ENCODE measurements at places on chromosomes 6 and 20.

- no peak for DNase-seq
Measured at GRCh38 chr20:57317316-57317788, 12.3 kb upstream of the SPO11 start.

- no peak for DNase-seq
Measured at GRCh38 chr6:1735239-1735803, 125.6 kb downstream of the FOXC1 start.

DNA sequence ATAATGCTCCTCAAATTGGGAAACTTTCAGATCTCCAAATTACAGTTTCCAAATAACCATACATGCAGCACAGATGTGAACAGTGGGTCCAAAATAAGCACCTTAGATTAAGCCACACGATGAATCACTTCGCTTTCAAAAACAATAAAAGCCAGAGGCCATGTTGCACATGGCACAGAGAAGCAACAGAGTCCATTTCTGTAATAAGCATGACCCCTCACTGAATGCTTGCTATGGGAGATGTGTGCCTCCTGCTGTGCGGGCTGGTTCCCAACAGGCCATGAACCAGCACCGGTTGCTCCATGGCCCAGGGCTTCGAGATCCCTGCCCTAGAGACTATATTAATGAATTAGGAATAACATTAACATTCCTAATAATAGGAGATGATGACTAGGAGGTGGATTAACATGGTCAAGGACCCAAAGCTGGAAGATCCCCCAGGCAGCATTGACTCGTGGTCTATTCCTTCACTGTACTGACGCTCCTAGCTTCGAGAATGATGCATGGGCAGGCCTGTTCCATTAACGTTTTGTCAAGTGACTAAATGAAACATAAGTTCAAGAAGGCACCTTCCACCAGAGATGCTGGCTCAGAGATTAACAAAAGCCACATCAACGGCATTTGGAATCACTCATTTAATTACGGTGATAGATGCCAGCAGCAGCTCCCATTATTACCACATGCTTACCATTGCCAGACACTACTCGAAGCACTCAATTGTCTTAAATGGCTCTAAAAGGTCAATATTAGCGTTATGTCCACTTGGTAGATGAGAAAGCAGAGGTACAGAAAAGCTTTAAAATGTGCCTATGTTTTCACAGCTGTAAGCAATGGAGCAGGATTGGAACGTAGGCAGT, 470.6 kb upstream of the AGPAT4 start:
- peak; percentile 70 for DNase-seq

- DNase-seq: no peak
Measured at GRCh38 chr6:147423111-147423510, 85.4 kb upstream of the SAMD5 start.

DNA sequence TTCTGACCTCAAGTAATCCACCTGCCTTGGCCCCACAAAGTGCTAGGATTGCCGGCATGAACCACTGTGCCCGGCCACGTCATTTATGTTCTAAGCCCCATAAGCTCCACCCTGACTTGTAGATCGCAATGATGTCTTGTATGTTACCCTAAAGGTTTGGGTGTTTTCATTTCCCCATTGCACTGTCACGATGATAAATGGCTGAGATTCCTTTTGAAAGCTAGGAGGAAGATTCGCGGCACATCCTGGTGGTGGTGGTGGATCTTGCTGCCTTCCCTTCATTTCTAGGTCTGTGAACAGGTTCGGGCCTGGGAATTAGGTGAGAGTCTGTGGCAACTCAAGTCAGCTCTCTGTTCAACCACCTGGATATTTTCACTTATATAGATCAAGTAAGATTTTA, 28.3 kb downstream of the MUC22 start:
- no peak for DNase-seq

DNA sequence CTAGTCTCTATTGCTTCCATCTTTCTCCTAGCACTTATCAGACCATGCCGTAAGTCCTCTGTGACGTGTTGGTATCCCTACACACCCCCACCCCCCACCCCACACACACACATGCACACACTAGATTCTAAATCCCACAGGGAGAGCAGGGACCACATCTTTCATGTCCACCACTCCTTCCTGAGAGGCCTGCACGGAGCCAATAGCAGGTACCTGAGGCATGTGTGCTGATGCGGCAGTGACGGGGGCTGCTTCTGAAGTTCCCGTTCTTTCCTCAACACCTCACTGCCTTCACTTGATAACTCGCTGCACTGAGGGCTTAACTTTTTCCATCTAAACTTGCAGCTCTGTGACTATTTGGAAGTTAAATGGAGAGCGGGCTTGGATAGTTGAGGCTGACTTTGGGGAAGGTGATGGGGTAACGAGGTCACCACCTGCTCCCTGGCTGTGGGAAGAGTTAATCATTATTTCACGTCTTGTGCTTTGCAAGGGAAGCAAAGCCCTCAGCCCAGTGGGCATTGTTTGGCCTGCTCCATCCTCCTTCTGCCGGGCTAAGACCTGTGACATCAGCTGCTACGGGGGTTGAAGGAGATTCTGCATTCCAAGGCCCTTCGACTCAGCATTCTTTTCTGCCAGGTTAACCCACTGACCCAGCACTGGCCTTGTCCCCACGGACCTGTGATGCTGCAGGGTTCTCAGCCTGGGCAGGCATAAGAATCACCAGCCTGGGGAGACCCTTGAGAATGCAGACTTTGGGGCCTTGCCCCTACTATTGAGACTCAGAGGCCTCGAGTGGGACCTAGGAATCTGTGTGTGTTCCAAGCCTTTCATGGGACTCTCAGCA, 187.8 kb downstream of the ANKRD60 start:
- DNase-seq: peak; percentile 58

GRCh38 chr20:48448666-48449600, 378.9 kb downstream of the PREX1 start:
- DNase-seq: no peak

All from islet precursor cell (in vitro differentiated cells).